Stimulated activated CD4-positive, alpha-beta T cell treated with anti-CD3 and anti-CD28 coated beads, Interleukin-15, amount 100 ng/mL, for 48 hours (primary cell): ENCODE measurements at places on chromosomes 12 and 14.

DNA sequence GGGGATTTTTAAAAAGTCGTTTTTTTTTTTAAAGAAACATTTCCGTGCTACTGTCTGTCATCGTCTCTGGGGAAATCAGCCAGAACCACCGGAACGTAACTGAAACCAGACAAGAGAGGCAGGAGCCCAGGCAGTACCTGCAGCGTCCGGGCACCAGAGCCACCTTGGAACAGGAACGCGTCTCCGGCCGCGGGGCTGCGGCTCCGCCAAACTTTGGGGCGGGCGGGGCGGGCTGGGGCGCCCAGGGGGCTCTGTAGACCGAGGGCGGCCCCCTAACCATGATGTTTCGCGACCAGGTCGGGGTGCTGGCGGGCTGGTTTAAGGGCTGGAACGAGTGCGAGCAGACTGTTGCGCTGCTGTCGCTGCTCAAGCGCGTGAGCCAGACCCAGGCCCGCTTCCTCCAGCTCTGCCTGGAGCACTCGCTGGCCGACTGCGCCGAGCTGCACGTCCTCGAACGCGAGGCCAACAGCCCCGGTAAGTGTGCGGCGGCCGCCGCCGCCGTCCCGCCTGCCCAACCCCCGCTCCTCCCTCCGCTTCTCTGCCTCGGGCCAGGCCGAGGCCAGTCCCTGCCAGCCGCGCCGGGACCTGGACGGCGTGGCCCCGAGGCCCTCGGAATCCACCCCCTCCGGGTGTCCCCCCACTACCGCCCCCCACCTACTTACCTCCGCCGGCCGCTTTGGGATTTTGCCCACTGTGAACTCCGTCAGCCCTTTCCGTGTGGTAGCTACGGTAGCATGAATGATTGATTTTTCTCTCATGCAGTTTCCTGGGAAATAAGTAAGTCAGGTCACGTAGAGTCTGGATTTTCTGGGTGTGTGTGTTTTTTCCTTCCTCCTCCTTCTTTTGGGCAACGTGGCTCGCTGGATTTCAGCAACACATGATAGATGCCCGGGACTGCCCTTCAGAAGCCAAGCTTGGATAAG is 972 bp downstream of the SAMD4A start:
- DNase-seq, result peak; percentile 29

DNA sequence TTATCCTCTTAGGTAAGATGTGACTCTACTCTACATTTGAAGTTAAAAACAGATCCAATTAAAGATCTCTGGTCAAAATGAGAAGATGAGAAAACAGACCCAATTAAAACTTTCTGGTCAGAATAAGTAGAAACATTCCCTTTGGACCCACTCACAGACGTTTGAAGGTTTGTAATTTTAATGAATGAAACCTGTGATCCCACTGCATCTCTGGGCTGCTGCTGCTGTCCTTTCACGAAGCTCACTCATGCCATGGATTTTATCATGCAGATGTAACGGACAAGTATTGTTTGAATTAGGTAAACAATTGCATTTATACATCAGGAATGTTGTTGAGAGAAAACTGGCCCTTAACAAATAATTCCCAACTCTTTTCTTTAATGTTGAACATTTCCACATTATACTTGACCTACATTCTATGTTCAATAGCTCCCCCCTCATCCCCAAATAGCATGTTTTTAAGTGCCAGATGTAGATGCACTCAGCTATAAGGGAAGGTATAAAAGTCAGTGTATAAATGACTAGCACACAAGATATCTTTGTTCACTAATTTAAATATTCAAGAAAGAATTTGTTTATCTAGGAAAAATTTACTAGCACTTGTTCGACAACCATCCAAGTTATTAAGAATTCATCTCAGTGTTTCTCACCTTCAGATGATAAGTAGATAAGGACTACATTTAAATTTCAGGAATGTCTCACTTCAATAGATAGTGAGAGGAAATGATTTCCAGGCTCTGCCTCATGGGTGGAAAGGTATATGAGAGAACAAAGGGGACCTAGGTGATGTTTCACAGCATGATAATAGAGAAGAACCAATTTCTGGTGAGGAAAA is 202.3 kb upstream of the LMNTD1 start:
- no peak for DNase-seq

- DNase-seq, result no peak
These were observed 16.1 kb downstream of the BTBD7 start for GRCh38 chr14:93316716-93317115.

GRCh38 chr14:60184146-60184904 is 19.1 kb upstream of the DHRS7 start:
- no peak for DNase-seq
